A673 (cell line): ENCODE measurements at places on chromosomes 2 and 18. TPM values are rescaled to one million over a fixed set of nuclear protein-coding genes. Genes with fewer than 3 reads are reported as not detected.

GRCh38 chr2:19356545-19357401 lies 1.6 kb downstream of the OSR1 start:
- no peak for DNase-seq

HTR2B gene
- total RNA-seq: not detected in 2 replicates

GRCh38 chr2:241951920-241952319 lies 82.4 kb downstream of the RTP5 start:
- DNase-seq: no peak

DNA sequence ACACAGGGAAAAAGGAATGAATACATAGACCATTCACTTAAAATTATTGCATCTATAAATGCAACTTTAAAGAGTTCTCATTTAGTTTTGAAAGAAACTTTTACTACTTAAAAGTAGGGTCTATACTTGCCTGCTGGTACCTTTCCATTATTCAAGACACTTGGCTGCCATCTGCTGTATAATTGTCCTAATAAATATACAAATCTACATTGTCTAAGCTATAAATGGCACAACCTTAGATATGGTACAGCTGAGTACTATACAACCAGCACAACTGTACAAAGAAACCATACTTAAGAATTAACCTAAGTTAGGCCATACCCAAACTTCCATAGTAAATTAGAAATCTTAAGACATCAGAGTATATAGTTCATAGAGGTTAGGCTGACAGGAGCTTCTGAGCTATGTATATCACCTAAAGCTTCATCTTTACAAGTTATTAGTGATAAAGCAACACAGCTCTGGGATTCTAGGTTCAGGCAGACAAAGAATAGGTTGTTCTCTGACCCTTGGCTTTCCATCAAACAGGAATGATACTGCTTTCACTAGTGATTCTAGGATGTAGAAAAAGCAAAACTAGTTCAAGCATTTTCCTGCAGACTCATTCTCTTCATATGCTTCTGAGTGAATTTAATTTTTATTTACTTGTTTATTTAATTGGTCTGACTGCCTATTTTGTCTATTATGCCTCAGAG lies 22.1 kb downstream of the EXOC6B start:
- no peak for DNase-seq

- DNase-seq: peak; percentile 22
Observed at GRCh38 chr2:154484338-154485099, 214.0 kb upstream of the KCNJ3 start.

GRCh38 chr2:43563679-43564078 lies 32.2 kb downstream of the THADA start:
- no peak for DNase-seq

DNA sequence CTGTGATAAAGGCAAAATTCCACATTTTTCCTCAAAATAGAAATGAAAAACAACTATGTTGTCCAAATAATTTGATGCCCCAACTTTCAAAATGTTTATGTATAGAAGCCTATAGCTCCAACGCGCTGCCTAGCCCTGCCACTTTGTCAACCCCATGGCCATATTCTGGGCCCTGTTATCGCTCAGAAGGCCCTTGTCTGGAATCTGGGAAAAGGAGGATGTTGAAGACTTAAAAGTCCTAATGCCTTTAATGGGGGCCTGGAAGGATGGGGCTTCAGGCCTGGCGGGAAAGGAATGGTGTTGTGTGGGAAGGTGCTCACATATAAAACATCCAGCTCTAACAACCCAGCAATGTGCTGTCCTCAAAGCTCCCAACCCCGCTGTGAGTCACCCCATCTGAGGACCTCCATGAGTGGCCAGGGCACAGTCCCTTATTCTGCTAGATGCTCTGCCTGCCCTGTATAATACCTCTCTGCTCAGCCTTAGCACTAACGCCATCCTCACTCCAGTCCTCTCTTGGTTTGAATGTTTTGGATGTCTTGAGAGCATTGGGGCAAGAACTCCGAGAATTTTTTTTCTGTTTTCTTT lies 86.0 kb downstream of the ACSL3 start:
- DNase-seq: no peak

IL36RN gene
- not detected in 2 replicates for total RNA-seq

SATB2 gene
- total RNA-seq: 20.3 and 23.2 TPM in 2 replicates

DNA sequence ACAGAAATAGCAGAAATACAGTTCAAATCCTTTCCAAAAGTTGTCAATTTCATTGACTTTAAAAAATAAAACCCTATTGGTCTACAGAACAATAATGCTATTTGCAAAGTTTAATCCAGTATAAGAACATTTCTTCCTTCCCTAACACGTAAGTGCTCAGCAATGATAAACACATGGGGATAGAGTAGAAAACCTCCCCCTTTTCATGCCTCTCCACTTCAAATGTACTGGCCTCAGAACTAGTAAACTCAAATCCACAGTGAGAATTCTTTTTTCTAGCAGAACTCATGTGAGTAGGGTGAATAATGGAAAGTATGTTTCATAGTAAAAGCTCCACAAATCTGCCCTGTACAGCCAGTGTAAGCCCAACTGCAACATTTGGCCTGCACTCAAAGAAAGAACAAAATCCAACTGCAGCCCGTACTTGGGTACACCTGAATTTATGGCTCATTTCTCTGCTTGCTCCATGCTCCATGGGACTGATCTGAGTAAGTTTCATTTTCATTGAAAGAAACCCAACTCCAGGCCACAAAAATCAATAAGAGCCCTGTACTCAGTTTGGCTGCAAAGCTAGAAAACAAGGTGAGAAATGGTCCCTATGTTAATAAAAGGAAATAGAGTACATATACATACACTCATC lies 115.0 kb upstream of the RMDN2 start:
- DNase-seq: no peak

NT5DC4 gene
- total RNA-seq: not detected in 2 replicates

DNA sequence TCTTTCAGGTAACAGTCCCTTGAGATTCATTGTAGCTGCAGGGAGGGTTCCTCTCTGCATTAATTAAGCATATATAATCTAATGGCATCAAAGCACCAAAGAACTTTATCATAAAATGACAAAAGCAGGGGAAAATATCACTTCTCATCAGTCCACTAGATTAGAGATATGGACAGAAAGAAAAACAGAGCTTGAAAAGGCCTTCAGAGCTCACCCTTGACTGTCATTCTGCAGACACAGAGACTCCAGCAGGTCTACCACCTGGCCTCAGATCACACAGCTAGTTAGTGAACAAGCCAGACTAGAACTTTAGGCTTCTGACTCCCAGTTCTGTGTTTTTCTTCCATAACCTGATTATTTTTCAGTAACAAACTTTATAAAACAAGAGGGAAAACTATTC lies 88.5 kb downstream of the FIGN start:
- no peak for DNase-seq

PARD6G gene
- total RNA-seq: 7.9 and 10.2 TPM in 2 replicates

DNA sequence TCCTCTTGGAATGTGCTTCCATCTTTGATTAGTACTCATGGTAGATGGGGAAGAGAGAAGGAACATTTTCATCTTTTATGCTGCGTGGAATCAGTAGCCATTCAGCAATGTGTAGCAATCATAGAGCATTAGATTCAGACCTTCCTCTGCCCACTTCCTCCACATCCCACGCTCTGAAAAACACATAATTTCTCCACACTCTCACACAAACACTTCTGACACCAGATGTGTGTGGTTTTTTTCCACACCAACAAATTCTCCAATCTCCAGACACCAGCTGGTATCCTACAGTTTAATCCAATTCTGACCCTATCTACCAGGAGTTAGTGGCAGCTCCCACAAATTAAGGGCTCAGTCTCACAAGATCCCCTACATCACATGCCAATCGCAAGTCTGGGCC lies 103.3 kb downstream of the AOX1 start:
- no peak for DNase-seq

FEV gene
- total RNA-seq: 8.0 and 12.6 TPM in 2 replicates

GCG gene
- not detected in 2 replicates for total RNA-seq
